Astrocyte of the cerebellum (primary cell): ENCODE measurements at places on chromosomes 6 and 20.

GRCh38 chr6:75142721-75143120 is 63.1 kb downstream of the COL12A1 start:
- no peak for DNase-seq

DNA sequence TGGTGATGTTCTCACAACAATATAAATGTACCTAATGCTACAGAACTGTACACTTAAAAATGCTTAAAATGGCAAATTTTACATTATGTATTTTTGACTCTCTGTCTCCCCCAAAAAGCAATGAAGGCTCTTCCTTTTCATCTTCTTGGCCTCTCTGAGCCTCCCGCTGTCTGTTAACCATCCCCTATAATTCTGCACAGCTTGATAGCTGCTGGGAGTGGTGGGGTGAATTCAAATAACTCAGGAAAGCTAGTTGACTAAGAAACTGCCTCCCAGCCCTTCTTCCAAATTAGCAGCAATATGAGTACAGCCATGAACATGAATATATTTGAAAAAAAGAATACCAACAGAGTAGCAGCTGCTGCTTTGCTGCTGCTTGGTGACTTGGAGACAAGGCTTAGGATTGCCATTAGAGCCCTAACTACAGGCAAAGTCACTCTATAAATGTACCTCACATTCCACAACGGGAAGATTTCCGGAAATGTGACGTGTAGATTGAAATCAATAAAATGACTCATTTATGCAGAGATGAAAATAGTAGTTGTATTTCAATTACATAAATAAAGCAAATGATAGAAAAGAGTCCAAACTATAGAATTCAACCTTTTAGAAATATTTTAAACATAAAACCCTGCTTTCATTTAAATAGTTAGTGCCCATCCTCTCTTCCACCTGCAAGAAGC is 200.1 kb upstream of the HEY2 start:
- DNase-seq: no peak

GRCh38 chr20:38812182-38812581 is 6.7 kb downstream of the PPP1R16B start:
- no peak for DNase-seq

- peak; percentile 29 for DNase-seq
Observed at GRCh38 chr20:48180618-48181017, 395.3 kb upstream of the SULF2 start.

- DNase-seq: no peak
Observed at GRCh38 chr6:170108890-170109587, 181.8 kb downstream of the DLL1 start.

GRCh38 chr6:152595499-152595898 is 41.7 kb downstream of the SYNE1 start:
- no peak for DNase-seq

- DNase-seq: peak; percentile 45
Observed at GRCh38 chr20:33731693-33732165, at the start of gene ZNF341. Gene ZNF341 (plus strand): TSS chr20:33731996. CDS start chr20:33732022, 26 bp downstream.
